ENCODE measurements at places on chromosomes 13 and 19.

DNA sequence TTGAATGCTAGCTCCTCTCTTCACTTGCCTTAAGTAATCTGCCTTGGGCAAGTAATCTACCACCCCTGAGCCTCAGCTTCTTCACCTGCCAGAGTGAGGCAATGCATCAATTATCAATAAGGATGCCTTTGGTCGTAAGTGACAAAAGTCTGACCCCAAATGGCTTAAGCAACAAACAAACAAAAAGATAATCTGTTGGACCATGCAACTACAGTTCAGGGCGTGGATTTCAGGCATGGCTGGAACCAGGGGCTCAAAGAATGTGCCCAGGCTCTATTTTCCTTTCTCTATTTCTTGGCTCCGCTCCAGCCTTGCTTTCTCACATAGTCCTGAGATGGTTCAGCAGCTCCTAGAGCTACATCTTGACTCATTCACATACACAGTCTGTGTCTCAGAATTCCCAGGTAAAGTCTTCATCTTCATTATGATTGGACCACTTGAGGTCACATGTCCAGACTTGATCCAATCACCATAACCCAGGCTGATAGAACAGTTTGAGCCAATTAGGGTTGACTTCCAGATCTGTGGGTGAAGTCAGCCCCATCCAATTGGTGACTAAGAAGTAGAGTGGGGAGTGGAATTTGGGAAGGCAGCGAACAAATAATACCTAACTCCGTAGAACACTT lies 29.6 kb downstream of the ACSBG2 start:
- DNase-seq, result no peak

- no peak for DNase-seq
Observed at GRCh38 chr13:106525865-106526264, 9.6 kb downstream of the EFNB2 start.

GRCh38 chr19:45170146-45171106 lies 7.6 kb downstream of the TRAPPC6A start:
- no peak for DNase-seq

DNA sequence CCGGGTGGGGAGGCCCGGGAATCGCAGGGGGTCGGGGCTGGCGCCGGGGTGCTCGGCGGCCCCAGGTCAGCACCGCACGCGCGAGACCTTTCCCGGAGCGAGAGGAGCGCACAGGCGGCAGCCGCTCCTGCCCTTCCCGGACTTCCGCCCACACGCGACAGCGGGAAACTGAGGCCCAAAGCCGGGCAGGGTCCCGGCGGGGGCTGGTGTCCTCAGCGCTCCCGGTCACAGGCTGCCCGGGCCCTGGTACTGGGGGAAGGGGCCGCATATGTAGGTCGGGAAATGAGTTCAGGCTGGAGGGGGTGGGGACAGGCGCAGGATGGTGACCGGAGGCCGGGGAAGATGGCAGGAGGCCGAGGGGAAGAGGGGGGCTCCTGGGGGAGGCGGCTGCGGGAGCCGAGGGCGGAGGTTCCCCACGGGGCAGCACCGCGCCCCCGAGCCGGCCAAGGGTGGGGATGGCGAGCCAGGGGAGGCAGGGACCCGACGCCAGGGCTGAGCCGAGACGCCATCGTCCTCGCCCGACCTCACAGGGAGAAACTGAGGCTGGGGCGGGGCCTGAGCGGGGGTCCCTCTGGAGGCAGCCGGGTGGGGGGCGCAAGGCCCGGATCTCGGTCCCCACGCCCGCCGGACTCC lies 662 bp downstream of the CBARP start:
- DNase-seq, result no peak

GRCh38 chr13:65330691-65331090 lies 1899.4 kb downstream of the PCDH9 start:
- DNase-seq, result no peak

DNA sequence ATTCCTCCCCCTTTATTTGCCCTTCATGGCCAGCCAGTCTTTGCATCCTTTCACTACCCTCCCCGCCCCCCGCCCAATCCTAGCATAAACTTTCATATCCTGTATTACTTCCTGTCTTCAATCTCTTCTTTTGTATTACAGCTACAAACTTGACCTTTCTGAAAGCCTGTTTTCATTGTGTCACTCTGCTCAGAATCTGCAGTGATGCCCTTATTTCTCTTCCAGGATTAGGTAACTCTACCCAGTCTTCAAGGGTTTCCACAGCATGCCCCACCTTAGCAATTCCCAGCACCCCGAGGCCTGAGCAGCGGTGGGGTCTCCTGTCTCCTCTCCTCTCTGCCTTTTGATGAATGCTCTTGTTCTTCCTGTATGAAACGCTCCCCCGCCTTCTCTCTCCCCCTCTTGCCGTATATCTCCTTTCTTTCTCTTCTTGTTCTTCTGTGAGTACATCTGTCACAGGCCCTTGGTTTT lies 145.6 kb downstream of the SHISA2 start:
- no peak for DNase-seq

GRCh38 chr13:110125157-110125556 lies 181.8 kb downstream of the COL4A1 start:
- no peak for DNase-seq

GRCh38 chr13:104442536-104442935 lies 1376.3 kb upstream of the SLC10A2 start:
- DNase-seq, result no peak

GRCh38 chr19:54405628-54406027 lies 9.6 kb upstream of the TTYH1 start:
- no peak for DNase-seq

GRCh38 chr13:74883834-74884233 lies 598.1 kb downstream of the TBC1D4 start:
- DNase-seq, result no peak

DNA sequence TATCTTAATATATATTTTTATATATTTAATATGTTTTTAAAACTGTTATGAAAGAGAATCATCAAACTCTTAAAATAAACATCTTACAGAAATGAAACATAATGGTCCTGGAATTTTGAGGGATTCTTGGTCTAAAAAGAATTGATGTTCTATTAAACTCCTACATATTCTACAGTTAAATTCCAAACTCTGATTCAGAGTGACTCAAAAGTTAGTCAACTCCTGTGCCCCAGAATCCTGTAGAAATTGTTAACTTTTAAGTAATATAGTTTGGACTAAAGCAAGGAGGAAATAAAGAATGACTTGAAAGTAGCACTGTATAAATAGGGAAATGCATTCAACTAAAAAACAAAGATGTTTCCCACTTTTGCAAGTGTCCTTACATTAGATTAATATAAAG lies 47.7 kb downstream of the FNDC3A start:
- DNase-seq, result no peak

DNA sequence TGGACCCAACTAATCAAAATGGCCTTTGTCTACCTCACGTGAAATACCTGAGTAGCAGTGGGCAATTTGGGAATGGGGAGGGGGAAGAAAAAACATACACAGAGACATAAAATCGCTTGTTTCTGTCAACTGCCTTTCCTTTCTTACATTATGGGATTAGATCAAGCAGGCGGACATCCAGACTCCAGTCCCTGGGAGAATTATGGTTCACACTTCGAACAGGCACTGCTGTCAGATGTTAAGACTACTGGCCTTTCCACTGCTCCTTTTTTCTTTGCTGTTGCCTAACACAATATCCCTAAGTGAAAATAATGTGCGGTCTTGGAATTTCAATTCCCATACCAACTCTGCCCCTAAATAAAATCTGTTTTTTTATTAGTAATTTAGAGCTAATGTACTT lies 1719.7 kb upstream of the SLC10A2 start:
- DNase-seq, result no peak

GRCh38 chr19:16013851-16014840 lies 62.1 kb upstream of the TPM4 start:
- DNase-seq, result no peak

GRCh38 chr13:97976610-97977521 lies 23.4 kb downstream of the IPO5 start:
- DNase-seq, result no peak

DNA sequence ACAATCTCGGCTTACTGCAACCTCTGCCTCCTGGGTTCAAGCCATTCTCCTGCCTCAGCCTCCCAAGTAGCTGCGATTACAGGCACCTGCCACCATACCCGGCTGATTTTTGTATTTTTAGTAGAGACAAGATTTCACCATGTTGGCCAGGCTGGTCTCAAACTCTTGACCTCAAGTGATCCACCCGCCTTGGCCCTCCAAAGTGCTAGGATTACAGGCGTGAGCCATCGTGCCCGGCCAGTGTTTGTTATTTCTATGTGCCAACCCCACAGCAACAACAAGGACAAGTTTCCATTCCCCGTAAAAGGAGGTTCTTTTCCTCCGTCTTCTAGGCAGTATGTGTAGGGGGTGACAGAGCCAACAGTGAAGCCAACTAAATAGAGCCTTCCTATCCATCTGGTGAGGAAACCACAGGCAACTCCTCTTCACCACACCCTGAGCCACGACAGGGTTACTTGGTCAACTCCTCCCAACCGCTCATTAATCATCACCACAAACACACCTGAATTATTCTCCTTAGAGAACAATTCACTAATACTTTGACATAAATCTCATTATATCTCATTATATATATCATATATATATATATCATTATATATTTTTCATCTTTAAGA lies 25.5 kb downstream of the FOXO1 start:
- DNase-seq, result no peak

All from CD4-positive, alpha-beta T cell treated with Interleukin-4 for 1 hour (primary cell).